ENCODE measurements at places on chromosomes 2 and 18.

DNA sequence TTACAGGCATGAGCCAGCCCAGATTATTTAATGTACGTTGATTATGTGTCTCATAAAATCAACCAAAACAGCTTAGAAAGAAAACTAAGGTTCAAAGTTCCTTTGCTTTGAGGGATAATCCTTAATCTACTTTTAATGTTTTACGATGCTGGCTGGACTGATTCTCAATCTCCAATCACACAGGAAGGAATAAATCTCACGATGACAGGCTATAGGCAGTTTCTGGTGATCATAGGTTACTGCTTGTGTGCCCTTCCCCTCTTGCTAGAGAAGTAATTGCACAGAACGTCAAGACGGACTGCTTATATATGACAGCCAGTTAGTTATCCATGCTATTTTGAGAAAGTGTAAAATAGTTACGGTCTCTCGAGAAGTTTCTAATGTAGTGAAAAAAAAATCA, 43.1 kb downstream of the C2orf74 start:
- no peak for DNase-seq

DNA sequence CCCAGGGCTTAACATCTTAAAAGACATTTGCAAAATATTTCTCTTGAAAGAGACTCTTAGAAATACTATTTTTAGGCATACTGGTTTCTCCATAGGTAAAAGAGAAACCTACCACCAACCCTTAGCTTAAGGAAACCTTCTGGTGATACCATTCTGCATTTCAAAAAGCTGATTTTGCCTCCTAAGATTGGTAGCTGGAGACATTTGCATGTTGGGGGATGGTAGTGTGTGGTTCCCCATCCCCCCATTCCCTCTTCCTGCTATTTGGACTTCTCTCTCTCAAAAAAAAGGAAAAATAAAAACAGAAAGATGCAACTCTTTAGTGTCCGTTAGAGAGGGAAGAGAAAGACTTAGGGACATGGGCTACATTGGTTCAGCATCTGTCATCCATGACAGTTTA, 4.2 kb downstream of the LRRTM1 start:
- DNase-seq = no peak

DNA sequence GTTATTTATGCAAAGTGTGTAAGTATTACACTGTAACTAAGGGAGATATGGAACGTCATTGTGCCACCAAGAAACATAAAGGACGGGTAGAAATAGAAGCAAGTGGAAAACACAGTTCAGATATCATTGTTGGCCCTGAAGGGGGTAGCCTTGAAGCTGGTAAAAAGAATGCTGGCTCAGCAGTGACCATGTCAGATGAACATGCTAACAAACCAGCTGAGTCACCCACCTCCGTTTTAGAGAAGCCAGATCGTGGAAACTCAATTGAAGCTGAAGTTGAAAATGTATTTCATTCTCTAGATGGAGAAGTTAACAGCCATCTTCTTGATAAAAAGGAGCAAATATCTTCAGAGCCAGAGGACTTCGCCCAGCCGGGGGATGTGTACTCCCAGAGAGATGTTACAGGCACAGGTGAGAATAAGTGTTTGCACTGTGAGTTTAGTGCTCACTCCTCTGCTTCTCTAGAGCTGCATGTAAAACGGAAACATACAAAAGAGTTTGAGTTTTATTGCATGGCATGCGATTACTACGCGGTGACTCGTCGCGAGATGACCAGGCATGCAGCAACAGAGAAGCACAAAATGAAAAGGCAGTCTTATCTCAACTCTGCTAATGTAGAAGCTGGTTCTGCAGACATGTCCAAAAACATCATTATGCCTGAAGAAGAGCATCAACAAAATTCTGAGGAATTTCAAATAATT, 36.1 kb downstream of the ZNF407 start:
- no peak for DNase-seq

GRCh38 chr2:72933646-72934151, 16.4 kb downstream of the EMX1 start:
- DNase-seq = no peak
